ENCODE measurements at places on chromosomes 1 and 21.
A peak's percentile ranks its signal among the peaks of the same experiment; 100 is the strongest.

GRCh38 chr21:43911935-43912487 lies 47.0 kb downstream of the AGPAT3 start:
- DNase-seq, result no peak

- no peak for DNase-seq
Observed at GRCh38 chr21:29115899-29116298, 14.5 kb upstream of the MAP3K7CL start.

DNA sequence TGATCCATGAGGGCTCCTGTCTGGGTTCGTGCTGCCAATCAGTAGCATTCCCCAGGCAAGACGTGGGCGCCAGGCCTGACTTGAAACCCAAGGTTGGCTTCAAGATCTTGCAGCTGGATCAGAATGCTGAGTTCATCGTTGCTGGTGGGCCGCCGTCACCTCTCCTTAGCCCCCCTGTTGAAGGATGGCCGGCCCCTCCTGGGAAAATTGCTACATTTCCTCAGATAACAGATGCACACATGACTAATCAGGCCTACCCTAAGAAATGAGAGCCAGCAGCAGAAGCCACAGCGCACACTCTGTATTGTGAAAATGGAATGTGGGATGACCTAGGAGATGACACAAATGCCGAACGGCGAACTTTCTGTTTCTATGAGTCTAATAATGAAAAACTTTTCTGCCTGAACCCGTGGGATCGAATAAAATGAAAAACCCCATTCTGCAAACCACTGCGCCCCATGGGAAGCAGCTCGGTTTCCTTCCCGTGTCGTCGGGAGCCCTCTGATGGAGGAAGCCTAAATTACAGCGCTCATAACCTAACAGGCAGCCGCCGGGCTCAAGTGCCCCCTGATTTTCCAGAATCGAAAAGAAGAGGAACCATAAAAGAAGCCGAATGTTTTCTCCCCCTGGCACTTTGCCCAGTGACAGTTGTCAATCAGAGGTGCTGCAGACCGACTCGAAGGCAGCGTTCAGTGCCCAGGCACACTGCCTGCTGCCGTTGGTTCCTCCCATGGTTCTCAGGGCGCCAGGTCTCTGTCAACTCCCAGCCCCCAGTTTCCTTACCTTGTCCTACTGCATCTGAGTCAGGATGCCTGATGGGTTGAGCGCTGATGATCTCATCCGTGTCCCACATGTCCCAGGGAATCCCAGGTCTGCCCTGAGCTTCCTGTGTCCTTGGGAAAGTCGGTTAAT lies 38.2 kb upstream of the H6PD start:
- DNase-seq, result peak; percentile 57

- DNase-seq, result peak; percentile 67
Observed at GRCh38 chr1:150922519-150922975, 3.6 kb upstream of the SETDB1 start.

- no peak for DNase-seq
Observed at GRCh38 chr1:230176871-230177411, 109.9 kb downstream of the GALNT2 start.

GRCh38 chr1:45365051-45365450 lies 24.8 kb upstream of the MUTYH start:
- DNase-seq, result no peak

- DNase-seq, result no peak
Observed at GRCh38 chr21:31910074-31910470, 37.3 kb downstream of the HUNK start.

DNA sequence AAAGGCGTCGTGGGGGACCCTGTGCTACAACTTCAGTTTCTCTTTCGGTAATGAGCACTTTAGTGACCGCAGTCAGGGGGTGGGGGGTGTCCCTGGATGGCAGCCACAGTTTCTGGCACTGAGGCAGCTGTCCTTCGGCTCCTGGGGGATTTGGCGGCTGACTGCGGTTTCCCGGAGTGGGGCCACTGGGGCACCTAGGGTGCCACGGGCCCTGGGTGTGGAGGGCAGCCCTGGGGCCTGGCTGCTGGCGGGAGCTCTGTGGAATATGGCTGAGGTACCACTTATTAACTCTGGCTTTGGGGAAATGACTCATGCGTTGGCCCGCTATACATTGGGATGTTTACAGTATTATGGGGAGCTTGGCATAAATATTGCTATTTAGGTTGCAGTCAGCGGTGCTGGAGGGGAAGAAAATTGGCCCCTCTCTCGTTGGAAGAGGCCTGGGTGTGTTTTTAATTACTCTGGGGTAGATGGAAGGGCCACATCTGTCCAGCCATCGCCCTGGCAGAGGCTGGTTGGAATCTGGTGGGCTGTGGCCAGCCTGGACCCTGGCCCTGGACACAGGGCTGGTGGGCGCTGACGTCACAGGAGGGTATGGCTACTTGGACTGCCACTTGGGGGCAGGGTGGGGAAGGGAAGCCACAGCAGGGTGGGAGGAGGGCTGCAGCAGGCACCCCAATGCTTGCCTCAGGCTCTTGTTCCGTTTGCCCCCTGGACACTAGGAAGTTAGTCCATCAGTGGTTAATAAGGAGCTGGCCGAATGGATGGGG lies 2.0 kb downstream of the EPHB2 start:
- DNase-seq, result no peak
